ENCODE measurements at places on chromosomes 16 and 17. TPM values are rescaled to one million over a fixed set of nuclear protein-coding genes. Genes with fewer than 3 reads are reported as not detected.

- DNase-seq, result no peak
Measured at GRCh38 chr17:72517413-72518158, 396.8 kb downstream of the SOX9 start.

GRCh38 chr16:20939611-20940010, 39.0 kb downstream of the LYRM1 start:
- no peak for DNase-seq

DNA sequence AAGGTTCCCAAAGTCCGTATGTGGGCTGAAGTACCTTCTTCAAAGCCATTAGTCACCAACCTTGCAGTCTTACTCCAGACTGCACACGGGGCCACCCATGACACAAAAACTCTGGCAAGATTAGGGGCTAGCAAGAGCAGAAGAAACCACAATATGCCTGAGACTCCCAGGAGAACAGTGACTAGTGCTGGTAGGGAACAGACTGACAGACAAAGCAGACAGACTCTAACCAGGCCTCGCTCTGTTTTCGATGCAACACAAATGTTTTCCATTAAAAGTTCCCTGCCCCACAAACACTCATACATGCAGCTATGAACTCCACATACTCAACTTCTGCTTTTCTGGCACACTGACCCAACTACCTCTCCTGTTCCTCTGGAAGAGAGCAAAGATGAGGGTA, 102.2 kb downstream of the HIC1 start:
- no peak for DNase-seq

DNA sequence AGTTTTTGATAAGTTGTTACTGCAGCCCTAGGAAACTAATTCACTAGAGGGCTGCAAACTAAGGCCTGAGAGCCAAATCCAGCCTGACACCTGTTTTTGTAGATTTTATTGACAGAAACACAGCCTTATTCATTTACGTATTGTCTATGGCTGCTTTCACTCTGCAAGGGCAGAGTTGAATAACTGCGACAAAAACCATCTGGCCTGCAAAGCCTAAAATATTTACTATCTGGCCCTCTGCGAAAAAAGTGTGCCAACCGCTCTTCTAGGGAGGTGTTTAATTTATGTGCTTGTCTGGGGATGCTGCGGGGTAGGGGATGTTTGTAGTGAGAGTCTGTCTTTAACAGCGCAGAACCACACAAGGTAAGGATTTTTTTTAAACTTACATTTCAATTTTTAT, 165.0 kb upstream of the RBFOX1 start:
- no peak for DNase-seq

GRCh38 chr17:80006339-80006720, 29.3 kb downstream of the TBC1D16 start:
- DNase-seq, result no peak

DNA sequence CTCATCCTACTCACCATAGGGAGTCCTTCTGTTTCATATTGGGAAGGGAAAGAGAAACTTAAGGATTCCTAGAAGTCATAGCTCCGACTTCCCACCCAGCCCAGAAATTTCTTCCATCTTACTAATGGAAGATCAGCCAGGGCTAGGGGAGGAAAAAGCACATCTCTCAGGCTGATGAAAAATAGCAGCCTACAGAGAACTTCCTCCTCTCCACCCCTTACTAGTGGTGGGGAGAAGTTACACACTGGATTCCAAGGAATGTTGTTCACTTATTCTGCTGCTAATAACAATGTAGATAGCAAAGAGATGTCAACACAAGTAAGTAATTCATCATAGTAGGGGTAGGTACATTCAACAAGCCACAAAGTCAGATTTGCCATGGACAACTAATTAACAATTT, 94.4 kb downstream of the SPACA3 start:
- no peak for DNase-seq

GRCh38 chr17:34118564-34118963, 136.5 kb upstream of the CCL2 start:
- DNase-seq, result no peak

GRCh38 chr17:80839970-80840369, 151.7 kb upstream of the CHMP6 start:
- DNase-seq, result no peak

GRCh38 chr17:27310565-27311110, 16.7 kb downstream of the WSB1 start:
- no peak for DNase-seq

DNA sequence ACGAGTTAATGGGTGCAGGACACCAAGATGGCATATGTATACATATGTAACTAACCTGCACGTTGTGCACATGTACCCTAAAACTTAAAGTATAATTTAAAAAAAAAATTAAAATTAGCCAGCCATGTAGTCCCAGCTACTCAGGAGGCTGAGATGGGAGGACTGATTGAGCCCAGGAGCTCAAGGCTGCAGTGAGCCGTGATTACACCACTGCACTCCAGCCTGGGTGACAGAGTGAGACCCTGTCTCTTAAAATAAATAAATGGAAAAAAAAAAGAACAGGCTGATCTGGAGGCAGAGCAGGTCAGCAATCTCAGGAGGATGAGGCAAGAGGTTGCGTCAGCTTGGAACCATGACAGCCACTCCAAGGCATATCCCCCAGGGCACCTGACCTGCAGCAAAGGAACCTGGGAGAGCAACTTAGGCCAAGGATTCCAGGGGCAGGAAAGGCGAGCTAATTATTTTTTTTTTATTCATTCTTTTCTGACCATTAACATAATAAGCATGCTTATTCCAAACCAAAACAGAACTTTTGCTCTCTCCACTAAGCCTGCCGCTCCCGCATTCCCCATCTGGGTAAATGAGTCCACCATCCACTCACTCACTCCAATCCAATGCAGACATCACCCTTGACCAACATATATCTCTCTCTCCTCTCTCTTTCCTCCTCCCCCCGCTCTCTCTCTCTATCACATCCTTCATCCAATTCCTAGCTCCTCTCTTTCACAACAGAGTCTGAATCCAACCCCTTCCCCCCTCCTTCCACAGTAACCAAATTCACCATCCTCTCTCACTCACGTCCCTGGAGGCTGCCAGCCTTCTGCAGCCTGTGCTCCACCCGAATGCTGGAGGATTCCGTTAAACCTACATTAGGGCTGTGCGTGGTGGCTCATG, 47.7 kb downstream of the TK2 start:
- DNase-seq, result no peak

DNA sequence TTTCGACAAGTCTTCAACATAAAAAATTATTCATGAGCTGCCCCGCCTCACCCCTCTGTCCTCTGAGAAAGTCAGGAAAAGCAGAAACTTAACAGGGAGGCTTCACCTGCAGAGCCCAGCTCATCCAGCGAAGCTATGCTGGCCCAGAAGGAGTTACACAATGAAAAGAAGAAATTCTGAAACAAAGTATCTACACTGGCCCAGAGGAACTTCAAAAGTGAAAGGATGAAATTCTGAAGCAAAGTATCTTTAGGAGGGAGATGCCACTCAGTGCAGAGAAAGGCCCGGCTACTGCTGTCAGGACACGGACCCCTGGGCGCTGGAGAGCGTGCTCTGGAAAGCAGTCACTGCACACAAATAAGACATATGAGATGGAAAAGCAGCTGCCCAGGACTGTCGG, 1.6 kb downstream of the GALNS start:
- no peak for DNase-seq

DNA sequence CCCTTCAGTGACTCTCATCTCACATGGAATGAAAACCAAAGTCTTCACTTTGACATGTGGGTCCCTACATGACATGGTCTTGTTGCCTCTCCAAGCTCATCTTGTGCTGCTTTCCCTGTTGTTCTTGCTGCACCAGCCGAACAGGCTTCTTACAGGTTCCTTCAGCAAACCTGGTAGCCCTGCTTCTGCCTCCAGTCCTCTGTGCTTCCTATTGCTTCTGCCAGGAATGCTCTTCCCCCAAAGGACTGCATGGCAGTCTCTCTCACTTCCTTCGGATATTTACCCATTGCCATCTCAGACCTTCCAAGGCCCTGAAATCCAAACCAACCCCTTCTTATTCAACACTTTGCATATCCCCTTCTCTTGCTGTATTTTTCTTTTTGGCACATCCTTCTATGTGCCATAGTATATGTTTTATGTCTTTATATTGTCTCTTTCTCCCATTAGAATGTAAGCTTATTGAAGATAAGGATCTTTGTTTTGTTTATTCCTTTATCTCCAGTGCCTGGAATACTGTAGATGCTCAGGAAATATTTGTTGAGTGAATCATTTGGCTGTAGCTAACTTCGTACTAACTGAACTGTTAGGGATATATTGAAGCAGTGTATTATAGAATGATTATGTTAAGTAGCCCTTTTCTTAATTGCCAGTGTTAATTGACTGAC, 57.9 kb upstream of the SLC12A3 start:
- DNase-seq, result no peak

DNA sequence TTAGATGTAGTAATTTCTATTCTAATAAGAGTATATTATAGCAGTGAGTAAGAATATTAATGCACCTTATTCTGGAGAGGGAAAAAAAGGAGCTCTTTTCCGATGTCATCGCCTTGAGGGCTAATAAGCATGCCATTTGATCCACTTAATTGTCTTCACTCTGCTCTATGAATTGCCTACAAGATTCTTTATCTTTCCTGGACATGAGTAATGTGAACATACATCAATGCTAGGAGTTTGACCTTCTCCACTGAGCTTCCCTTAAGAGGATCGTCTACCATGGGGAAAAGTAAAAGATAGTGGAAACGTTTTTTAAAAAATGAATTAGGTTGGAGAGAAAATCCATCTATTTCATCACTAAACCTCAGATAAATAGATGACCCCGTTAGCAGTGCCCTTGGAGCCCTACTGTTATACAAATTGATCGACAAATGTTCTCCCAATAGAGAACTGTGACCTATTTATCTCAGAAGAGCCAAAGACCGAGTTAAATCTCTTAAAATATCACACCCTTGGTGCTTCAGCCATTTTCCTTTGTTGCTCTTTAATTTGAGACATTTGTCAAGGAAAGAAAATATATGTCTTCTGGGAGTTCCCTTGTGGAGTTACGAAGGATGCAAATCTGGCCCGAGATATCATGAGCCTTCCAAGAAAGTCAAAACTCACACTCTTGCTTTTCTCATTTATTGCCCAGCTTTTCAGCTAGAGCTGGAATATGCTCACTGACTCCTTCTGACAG, 898.5 kb downstream of the KCNJ2 start:
- DNase-seq, result no peak

DNA sequence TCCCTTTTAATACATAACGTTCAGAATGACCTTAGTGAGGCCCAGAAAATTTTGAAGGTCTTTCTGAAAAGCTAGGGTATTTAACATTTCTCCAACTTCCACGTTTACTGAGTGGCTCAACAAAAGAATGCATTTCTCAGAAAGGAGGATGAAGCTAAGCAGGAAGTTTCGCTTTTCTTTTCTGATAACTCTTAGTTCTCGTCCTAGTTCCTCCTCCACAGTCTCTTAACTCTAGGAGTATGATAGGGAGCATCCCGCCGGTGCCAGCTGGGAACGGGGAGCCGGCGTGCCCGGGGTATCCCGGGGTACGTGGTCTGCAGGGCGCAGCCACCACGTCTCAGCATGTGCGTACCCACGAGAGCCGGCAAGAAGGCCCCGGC, 363 bp downstream of the KARS1 start:
- no peak for DNase-seq

DNA sequence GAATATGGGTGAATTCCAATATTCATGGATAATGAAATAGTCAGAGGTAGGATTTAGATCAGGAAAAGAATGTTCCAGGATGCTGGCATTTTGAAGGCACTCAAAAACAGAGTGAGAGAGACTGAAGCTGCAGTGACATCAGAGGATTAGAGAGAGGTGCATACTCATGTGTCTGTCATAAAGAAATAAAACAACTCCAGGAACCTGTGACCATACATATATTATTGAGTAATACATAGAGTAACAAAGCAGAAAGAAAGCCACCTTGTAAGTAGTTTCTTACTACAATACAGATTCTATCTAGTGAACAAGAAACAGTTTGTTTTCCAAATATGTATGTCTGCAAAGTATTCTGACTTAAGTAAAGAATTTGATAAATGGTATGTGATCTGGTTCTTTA, 62.3 kb upstream of the PHOSPHO1 start:
- DNase-seq, result no peak

DNA sequence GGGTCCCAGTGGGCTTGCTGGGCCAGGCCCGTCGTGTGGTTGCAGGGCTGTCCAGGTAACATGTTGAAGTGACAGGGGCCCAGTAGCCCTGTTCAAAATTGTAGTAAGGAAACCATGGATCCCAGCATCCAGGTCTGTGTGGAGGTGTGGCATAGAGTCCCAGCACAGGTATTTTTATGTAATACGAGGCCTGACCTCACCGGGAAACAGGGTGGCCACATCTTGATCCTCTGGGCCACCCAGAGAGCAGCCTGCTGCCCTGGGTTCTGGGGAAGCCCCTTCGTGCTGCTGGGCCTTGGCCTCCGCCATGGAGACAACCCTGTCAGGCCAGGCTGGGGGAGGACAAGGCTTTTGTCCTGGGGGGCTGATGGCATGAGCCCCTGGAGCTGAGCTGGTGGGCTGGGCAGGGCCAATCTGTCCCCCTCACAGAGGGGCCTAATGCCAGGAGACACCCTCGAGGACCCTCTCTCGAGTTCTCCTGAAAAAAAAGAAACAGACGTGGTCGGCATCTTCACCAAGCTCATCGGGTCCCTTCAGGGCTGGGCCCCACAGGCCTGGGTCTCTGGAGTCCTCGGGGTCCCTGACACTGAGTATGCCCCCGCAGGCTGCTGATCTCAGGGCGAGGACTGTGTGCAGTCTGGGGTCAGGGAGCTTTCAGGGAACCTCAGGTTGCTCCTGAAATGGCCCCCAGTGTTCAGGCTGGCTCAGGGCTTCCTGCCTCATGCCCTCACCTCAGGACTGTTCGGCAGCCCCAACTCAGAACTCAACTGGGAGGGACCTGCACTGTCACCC, 47.8 kb downstream of the TNFRSF13B start:
- no peak for DNase-seq

DNA sequence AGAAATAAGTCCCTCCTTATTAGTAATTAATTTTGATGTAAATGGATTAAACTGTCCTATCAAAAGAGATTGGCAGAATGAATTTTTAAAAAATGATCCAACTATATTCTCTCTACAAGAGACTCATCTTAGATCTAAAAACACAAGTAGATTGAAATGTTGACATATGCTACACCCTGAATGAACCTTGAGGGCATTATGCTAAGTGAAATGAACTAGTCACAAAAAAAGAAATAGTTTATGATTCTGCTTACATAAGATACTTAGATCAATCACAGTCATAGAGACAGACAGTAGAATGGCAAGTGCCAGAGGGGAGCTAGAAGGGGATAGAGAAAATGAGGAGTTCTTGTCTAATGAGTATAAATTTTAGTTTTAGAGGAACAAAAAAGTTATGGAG, 849.8 kb downstream of the CDH11 start:
- no peak for DNase-seq

GRCh38 chr16:74747716-74748615, 26.7 kb downstream of the FA2H start:
- no peak for DNase-seq

Gene CHD9NB
- total RNA-seq, result 0.42 TPM

Gene DRC3
- 1.3 TPM for total RNA-seq

Gene MARVELD3
- total RNA-seq, result 1.8 TPM

Gene ZNF629
- 5.0 TPM for total RNA-seq

Gene PRAC2
- total RNA-seq, result not detected

Gene STARD3
- 15.1 TPM for total RNA-seq

Gene CPHXL2
- total RNA-seq, result not detected

Gene ATP2C2
- 0.38 TPM for total RNA-seq

All from thymus (tissue), 14 donors.